ENCODE measurements at places on chromosomes 7 and 10.
A peak's percentile ranks its signal among the peaks of the same experiment; 100 is the strongest.

DNA sequence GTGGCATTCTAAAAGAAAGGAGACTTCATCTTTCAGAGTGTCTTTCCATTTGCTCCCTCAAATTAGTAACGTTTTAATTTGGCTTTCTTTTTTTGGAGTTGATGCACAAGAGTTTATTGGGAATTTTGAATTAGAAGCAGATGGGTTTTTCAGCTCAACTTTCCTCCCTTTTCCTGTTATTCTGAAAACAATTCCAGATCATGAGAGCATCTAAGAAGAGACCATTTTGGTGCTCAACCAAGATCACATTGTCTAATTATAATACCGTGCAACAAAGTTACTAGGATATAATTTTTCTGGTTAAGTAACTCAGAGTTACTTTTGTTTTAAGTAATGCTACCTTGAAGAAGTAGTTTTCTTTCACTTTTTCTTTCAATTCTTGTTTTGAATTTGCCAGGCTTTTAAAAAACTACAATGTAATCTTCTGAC is 396.6 kb upstream of the KLF6 start:
- DNase-seq = no peak

GRCh38 chr7:130395421-130395820 is 15.1 kb downstream of the CPA1 start:
- DNase-seq = no peak

- peak; percentile 48 for DNase-seq
Measured at GRCh38 chr7:27576360-27576944, 86.2 kb downstream of the HIBADH start.

- no peak for DNase-seq
Measured at GRCh38 chr10:73840403-73841060, 29.1 kb upstream of the NDST2 start.

- DNase-seq = no peak
Measured at GRCh38 chr7:39248041-39248691, 270.5 kb downstream of the POU6F2 start.

- no peak for DNase-seq
Measured at GRCh38 chr7:132793474-132793873, 217.2 kb upstream of the PLXNA4 start.

GRCh38 chr10:77334501-77334900 is 303.1 kb downstream of the KCNMA1 start:
- no peak for DNase-seq

DNA sequence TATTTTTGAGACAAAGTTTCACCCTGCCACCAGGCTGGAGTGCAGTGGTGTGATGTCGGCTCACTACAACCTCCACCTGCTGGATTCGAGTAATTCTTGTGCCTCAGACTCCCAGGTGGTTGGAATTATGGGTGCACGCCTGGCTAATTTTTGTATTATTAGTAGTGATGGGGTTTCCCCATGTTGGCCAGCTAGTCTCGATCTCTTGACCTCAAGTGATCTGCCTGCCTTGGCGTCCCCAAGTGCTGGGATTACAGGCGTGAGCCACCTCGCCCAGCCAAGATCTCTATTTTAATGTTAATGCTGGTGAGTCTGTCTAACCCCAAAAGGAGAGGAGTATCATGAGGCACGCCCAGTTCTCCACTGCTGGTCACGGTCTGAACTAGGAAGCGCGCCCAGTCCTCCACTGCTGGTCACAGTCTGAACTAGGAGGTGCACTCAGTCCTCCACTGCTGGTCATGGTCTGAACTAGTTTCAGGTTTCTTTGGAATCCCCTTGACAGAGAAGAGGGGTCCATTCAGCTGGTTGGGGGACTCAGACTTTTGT is 5.6 kb upstream of the LRRC27 start:
- no peak for DNase-seq

- DNase-seq = no peak
Measured at GRCh38 chr10:132257271-132257670, 50.5 kb downstream of the STK32C start.

GRCh38 chr7:95209276-95209675 is 115.1 kb downstream of the PON1 start:
- peak; percentile 66 for DNase-seq

- DNase-seq = no peak
Measured at GRCh38 chr10:125163803-125164202, 3.4 kb upstream of the CTBP2 start.

- DNase-seq = peak; percentile 59
Measured at GRCh38 chr10:59991661-59992060, 85.3 kb upstream of the CCDC6 start.

GRCh38 chr7:101814991-101815825 is 2.2 kb upstream of the CUX1 start:
- DNase-seq = no peak

GRCh38 chr10:98886686-98887085 is 349.0 kb downstream of the HPSE2 start:
- DNase-seq = no peak

DNA sequence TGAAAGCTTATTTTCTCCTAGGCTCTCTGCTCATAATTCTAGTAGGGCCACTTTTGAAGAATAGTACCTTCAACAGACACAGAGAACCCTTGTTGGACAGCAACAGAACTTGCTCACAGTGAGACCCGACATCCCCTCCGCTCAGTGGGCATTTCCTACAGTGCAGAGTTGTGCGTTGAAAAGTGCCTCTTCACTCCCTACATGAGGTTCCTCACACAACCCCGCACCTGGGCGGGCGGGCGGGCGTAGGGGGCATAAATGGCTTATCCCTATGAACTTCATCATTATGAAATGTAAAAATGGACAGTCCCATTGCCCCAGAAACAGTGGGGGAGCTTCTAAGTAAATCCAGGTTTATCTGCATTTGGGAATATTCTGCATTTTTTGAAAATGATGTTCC is 174.9 kb downstream of the MGMT start:
- DNase-seq = no peak

DNA sequence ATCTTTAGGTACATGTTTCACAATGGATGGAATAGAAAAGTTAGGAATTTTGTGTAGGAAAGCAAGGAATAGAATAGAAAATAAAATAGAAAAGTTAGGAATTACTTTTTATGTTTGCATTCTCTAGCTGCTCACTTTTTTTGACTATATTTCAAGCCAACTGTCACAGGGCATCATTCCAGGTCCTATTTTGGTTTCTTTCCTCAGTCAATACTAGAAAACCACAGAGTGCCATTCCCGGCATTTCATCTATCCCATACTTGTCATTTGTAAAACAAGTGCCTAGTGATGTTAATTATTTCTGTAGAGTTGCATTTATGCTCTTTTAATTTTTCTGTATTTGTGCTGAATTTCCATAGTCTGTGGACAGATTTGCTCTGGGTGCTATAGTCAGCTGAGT is 66.2 kb downstream of the SDK1 start:
- DNase-seq = peak; percentile 47

- no peak for DNase-seq
Measured at GRCh38 chr10:78894841-78895195, 173.9 kb upstream of the ZMIZ1 start.

- peak; percentile 86 for DNase-seq
Measured at GRCh38 chr10:7818295-7819120, at the start of gene TAF3. TSS of gene TAF3 (plus strand) at chr10:7818505. CDS start at chr10:7818710, 205 bp downstream.

GRCh38 chr10:98320486-98321185 is 52.6 kb upstream of the LOXL4 start:
- no peak for DNase-seq

- DNase-seq = no peak
Measured at GRCh38 chr7:83861-84632, 108.3 kb upstream of the FAM20C start.

GRCh38 chr10:18606051-18606695 is 45.2 kb downstream of the NSUN6 start:
- DNase-seq = no peak

- no peak for DNase-seq
Measured at GRCh38 chr7:8762803-8763202, 329.4 kb downstream of the NXPH1 start.

GRCh38 chr7:40134428-40135316 is at the start of the genes MPLKIP and SUGCT:
TSS of gene MPLKIP (minus strand) at chr7:40134622. CDS start at chr7:40134567, 55 bp downstream.
TSS of gene SUGCT (plus strand) at chr7:40135005.
- DNase-seq = peak; percentile 92

DNA sequence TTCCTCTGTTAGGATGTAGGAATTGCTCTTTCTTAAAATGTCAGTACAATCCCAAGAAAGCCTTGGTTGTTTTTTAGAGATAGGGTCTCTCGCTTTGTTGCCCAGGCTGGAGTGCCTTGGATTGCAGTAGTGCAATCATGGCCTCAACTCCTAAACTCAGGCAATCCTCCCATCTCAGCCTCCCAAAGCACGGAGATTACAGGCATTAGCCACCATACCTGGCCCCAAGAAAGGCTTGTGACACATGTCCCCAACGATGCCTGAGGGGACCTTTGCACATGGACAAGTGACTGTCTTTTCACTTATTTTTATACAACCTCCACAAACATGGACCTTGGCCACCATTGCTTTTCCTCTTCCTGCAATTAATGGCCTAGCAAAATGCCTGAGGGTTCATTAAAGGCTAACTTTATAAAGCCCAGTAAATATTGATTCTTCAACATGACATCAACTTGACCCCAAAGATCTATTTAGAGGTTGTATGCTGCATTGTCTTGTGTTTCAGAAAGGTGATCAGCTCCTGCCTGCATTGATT is 10.0 kb upstream of the SPOCK2 start:
- DNase-seq = no peak

DNA sequence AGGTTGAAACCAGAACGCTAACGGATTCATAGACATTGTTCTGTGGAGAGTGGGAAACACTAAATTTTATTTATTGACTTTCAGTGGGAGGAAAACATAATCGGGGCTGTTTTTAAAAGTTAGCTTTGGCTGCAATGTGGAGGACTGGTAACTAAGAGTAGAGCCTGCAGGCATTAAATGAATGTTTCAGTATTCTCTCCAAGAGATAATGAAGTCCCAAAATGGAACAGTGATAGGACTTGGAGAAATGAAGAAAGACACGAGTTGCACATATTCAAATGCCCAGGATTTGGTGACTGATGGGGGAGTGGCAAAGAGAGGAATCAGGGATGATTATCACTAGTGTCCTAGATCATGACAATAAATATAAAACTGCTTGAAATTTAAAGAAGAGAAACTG is 359.8 kb upstream of the LRRTM3 start:
- DNase-seq = no peak

GRCh38 chr7:143435266-143435665 is 8.0 kb upstream of the TAS2R60 start:
- DNase-seq = no peak

DNA sequence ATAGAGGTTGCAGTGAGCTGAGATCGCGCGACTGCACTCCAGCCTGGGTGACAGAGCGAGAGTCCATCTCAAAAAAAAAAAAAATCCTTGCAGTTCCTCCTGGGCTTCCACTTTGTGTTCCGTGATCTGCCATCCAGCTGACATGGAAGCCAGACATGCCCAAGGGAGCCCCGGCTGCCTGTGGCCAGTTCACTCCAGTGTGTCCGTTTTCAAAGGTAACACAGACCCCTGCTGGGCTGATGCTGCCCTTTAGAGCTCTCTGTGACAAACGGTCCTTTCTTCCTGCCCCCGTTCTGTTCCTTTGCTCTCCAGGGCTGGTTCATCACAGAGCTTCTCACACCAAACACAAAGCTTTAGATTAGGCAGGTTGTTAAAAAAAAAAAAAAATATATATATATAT is 130.8 kb downstream of the CUL2 start:
- DNase-seq = no peak

Data from astrocyte of the spinal cord (primary cell).